Suprapubic skin (tissue), 4 donors: ENCODE measurements at places on chromosomes 16 and 17.
A peak's percentile ranks its signal among the peaks of the same experiment; 100 is the strongest.

- no peak for DNase-seq
Observed at GRCh38 chr16:27687605-27688004, 137.7 kb downstream of the KATNIP start.

DNA sequence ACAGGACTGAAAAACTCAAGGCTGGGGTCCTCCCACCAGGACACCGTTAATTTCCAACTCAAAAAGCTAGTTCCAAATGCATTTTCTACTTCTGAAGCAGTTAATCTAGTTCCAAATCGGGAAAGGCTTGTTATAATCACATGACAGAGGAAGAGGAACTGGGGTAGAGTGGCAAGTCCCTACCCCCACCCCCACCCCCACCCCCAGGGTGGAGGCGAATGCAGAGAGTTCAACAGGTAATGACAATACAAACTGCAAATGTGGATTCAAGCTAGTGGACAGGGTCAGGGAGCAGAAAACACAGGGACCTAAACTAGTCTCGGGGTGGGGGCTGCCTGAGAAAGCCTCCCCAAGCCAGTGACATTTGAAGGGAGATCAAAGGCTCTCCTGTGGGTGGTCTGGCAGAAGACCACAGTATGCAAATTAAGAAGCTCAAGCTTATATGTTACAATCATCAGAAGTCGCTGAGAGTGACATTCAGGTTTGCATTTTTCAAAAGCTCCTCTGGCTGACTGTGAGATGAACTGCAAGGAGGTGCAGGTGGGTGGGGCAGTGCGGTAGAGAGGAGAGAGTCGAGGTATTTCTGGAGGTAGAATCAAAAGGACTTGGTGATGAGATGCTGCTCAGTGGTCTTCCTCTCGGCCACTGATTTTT lies 56.4 kb upstream of the SLC25A19 start:
- no peak for DNase-seq

- DNase-seq = no peak
Observed at GRCh38 chr17:59435238-59435637, 103.8 kb downstream of the YPEL2 start.

DNA sequence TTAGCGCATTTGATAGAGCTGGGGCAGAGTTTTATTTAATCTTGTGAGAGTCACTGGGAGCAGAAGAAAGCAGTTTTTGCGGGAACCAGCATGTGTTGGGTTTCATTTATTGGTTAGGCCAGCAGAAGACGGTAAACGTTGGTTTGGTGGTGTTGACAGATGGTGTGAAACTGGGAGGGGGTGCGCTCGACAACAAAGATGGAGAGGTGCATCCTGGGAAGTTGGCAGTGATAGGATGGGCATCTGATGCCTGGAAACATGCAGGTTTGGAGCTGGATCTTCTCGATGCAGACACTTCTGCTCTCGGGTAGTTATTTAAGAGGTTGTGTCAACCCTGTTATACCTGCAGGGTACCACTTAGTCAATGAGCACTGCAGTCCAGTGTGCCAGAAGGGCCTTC lies 24.9 kb upstream of the CLEC18A start:
- no peak for DNase-seq

GRCh38 chr16:88700636-88701482 lies 5.3 kb downstream of the RNF166 start:
- peak; percentile 93 for DNase-seq

DNA sequence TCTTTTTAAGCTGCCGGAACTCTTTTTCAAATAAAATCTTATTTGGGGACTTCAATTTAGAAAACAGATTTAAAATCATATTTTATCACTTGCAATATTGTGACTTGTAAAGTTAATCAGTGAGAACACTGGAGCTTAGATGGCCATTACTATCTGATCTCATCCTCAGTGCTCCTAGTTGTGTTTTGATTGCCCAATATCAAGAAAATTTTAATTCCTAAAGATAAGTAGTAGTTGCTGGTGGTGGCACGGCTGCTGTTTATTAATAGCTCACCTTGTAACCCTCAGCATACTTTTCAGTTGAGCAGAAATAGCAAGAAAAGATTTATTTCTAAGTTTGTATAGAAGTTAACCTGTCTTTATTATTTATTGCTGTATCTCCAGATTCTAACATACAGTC lies 124.0 kb downstream of the NLK start:
- no peak for DNase-seq

GRCh38 chr16:2090777-2091546 lies 43.2 kb downstream of the TSC2 start:
- no peak for DNase-seq

DNA sequence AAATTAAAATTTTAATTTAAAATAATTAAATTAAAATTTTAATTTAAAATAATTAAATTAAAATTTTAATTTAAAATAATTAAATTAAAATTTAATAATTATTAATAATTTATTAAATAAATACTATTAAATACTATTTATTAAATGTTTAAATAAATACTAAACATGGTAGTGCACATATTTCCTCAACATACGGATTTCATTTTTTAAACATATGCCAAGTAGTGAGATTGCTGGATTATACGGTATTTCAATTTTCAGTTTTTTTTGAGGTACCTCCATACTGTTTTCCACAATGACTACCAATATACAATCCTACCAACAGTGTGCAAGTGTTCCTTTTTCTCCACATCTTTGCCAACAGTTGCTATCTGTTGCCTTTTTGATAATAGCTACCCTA lies 852.9 kb upstream of the CDH8 start:
- no peak for DNase-seq

GRCh38 chr17:40091691-40092397 lies 8.5 kb downstream of the NR1D1 start:
- no peak for DNase-seq

- DNase-seq = peak; percentile 16
Observed at GRCh38 chr17:47739150-47739549, 6.1 kb downstream of the TBX21 start.

DNA sequence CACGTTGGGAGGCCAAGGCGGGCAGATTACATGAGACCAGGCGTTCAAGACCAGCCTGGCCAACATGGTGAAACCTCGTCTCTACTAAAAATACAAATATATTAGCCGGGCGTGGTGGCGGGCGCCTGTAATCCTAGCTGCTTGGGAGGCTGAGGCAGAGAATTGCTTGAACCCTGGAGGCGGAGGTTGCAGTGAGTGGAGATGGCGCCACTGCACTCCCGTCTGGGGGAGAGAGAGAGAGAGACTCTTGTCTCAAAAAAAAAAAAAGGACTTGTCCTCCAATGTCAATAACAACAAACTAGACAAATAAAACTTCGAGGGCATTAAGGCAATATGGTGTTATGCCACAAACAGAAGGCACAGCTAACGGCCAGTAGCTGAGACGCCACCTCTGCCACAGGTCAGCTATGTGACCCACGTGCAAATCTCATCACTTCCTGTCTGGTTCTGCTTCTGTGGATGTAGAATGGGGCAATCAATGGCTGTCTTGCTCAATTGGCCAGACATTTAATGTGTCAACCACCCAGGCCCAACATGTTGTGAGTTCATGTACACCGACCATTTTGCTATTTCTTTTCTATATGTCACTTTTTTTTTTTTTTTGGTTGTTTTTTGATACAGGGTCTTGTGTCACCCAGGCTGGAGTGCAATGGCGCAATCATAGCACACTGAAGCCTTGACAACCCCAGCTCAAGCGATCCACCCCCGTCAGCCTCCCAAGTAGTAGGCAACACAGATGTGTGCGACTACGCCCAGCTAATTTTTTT lies 834 bp upstream of the TXNDC11 start:
- peak; percentile 82 for DNase-seq

DNA sequence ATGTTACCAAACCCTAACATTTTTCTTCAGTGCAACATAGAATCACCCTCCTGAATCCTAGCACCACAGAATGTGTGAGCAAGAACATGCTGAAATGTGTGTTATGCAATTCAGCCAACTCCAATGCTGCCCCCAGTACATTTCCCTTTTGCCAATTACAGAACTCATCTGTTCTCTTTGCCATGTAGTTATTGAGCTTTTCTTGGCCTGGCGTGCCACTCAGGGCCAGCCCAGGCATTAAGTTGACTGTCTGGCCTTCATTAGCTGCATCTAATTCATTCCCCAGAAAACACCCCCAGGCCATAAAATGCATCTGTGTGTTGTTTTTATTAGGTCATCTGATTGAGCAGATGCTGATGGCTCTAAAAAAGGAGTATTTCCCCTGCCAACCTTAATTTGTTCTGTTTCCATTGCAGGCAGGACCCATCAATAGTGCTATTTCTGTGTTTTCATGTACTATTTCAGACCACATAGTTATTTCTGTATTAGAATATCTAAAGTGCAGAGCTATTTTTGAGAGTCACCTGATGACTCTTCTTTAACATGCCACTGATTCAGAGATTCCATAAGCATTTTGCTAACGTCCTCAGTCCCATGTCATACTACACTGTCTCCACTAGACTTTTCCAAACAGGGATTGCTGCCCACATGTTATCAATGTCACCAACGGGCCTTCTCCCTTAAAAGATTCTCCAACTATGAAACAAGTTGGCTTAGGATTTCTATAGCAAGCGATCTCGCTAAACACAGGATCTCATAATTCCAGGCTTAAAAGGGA lies 969.7 kb downstream of the CDH11 start:
- DNase-seq = no peak

DNA sequence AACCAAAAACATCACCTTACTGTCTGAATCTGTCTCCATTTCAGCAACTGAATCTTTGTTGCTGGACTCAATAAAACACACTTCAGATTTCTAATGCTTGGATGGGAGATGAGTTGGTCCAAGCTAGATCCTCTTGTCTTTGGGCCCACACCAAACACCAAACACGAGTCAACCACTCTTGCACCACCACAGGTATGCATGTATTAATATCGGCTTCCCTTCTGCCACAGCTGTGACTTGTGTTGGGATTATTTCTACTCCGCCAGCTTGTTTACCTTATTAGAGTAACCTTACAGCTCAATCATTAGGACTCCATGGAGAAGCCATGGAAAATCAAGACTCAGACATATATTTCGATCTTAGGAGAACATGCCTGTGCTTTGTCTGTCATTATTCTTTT lies 49.9 kb downstream of the XYLT1 start:
- no peak for DNase-seq

DNA sequence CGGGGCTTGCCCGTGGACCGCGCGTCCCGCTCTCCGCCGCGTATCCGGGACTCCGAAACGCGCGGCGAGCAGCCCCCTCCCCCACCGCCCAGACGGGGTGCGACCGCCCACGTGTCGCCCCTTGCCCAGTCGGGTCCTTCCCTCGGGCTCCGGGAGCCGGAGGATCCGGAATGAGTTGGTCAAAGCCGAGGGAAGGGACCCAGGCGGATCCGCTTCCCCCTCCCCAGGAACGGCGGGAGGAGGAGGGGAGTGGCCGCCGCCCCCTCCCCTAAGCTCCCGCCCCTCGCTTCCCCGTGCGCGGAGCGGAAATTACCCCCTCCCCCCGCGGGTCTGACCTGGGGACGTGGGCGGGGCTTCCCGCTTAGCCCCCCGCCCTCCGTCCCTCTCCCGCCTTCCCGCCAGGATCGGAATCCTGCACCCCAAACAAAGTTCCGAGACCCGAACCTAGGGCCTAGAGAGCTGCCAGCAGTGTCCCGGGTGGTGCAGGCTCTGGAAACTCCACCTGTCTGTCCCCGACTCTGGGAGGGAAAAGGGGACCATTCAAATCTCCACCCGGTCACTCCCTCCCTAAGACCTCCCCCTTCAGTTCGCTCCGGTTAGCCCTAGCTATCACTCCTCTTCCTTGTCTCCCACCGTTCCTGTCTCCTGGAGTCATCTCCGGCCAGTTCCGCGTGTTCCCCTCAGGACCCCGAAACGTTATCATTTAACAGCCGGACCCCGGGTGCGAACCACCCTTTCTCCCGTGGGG lies 1.0 kb upstream of the IGF2BP1 start:
- DNase-seq = peak; percentile 65
